GDM1 (cell line): ENCODE measurements at places on chromosomes 6 and 20.

DNA sequence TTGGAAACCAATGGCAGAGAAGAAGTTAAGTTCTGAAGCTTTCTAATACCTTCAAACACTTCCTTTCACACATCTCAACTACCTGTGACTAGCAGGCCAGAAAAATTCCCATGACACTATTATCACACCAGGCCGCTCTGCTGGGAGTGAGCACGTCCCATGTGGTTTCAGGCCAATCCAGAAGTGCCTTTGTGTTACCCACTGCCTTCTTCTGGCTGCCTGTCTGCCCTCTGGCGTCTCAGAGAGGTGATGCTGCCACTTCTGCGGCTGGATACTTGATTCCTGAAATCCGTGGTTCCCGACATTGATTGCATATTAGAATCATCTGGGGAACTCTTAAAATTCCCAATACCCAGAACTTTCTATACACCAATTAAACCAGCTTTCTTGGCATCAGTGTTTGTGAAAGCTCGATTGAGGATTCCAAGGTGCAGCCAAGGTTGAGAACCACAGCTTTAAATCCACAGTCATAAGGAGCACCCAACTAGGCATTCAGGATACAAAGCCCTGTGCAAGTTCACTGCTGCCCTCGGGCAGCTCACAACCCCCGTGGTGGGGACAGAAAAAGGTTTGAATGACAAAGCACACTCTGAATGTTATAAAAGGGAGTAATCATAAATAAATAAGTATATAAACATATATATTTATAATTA, 65.6 kb downstream of the STMND1 start:
- no peak for DNase-seq

- no peak for DNase-seq
Observed at GRCh38 chr6:12977806-12978205, 261.2 kb downstream of the PHACTR1 start.

GRCh38 chr6:32945108-32945760, 4.4 kb upstream of the HLA-DMB start:
- DNase-seq: no peak

DNA sequence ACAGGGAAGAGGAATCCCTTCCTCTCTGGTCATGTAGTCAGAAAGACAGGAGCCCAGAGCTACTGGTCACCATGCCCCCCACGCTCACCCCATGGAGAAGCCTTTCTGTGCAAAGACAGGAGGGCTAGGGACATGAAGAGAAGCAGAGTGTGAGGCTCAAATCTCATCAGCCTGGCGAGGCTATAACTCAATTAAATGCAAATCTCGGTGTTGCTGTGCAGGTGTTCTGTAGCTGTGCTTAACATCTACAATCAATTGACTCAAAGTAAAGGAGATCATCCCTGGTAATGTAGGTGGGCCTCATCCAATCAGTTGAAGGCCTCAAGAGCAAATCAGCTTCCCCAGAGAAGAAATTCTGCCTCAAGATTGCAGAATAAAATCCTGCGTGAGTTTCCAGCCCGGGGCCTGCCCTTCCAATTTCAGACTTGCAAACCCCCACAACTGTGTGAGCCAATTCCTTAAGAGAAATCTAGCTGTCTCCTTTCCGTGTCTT, 64.4 kb downstream of the CHMP4B start:
- DNase-seq: no peak

DNA sequence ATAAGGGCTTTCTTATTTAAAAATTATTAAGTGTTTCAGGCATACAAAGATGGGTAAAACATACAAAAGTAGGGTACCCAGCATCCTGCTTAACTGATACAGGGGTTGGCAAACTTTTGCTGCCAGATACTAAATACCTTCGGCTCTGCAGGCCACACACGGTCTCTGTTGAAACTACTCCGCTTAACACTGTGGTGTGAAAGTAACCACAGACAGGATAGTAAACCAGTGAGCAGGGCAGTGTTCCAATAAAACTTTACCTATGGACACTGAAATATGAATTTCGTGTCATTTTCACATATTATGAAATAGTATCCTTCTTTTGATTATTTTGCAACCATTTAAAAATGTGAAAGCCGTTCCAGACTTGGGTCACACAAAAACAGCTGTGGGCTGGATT, 92.4 kb downstream of the EYA2 start:
- no peak for DNase-seq

DNA sequence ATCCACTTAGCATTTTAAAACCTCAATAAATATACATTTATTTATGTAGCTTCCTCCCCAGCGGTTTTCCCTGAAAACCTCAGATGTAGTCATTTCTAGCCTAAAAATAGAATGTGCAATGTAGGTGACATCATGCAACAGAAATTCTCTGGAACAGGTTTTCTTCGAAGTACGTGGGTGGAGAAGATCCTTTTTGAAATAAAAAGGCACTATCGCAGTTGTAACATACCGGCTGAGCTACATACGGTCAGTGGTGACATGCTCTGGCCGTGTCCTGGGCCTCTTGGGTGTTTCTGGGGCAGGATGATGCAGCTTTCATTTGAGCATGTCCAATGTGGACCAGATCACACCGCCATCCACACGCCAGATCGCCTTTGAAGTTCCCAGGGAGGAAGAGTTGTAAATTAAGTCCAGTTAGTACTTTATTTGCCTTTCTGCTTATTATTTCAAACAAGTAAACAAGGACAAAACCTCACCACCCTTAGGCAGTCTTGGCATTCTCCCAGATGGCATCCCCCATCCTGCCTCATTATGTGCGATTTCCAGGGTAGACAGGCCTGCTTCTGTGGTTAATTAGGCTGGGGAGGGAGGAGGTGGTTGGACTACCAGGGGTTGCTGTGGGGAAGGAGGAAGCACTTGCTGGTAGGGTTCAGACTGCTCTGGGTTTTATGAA, 109.5 kb upstream of the CLDN20 start:
- DNase-seq: no peak

DNA sequence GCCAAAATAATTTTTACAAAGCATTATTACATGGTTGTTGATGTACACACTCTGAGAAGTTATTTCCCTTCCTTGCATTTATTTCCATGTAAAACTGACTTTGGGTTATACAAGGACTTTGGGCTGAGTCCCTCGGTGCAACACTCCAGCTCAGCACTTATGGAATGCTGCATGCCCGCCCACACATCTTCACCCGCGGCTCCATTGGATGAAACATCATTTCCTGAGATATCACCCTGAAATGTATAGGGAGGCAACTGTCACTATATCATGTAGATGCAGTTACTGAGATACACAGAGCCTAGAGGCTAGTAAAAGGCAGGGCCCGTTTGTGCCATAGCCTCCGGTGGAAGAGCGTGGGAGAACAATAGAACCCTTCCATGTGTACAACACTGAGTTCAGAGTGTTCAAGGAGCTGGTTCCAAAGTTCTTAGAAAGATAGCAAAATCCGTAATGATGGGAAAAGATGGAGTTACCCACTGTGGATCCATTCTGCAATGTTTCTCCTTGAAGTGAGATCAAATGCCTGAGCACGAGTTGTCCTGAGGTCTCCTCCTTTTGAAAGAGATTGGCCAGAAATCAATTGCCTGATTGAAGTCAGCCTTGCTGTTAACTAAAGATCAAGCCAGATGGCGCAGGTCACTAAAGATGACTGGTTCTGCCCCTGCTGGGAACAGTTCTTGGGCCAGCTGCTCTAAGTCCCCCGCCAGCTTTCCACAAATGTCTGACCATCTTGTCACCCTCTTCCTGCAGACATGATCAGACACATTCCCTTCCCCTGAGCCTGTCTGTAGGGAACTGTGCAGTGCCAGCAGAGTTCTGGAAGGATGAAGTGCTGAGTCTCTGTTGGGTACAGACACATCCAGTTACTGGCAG, 100.9 kb upstream of the IYD start:
- DNase-seq: no peak

DNA sequence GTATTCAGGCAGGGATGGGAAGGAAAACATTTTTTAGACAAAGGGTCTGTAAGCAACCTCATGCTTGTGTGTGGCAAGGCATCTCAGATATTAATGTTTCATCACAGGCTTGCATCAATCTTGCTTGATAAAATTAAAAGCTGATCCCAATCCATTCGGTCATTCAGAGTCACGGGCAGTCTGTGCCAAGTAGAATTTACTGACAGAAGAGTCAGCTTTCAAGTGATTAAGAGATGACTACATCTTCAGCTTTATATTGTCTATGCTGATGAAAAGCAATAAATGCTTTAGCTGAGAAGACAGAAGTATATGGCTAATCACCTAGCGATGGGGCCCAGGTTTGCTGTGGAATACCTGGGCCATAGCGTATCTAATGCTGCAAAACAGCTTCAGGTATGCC, 3.5 kb downstream of the PLEKHG1 start:
- no peak for DNase-seq

DNA sequence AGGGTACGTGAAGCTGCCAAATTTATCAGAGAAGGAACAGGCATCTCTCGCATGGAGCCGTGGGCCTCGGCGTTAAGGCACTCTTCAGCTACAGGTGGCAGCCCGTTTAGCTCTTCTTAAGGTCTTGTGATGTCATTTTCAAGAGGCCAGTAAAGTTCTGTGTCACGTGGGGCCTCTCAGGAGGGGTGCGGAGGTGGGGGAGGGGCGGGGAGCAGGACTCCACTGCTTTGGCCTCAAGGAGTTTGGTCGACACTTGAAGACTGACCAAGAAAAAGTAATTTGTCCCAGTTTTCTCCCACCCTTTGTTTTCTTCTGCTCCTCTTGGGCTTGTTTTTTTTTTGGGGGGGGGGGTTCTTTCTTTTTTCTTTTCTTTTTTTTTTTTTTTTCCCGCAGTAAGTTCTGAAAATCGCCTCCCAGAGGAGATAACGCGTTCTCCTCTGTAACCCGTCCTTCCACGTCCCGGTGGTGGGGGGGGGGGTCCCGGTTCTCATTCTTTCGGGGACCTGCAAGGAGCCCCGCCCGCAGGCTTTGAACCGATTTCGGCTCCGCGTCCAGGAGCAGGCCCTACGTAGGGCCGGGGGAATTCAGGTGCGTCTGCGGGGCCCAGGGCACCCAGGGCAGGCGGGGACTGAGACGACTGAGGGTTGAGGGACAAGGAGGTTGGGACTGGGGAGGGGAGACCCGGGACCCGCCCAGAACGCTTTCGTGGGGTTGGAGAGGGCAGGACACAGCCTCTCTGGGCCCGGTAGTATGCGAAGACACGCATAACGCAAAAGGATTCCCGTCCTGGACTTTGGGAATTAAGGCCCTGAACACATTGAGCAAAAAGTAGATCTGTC, 26.0 kb downstream of the GPX6 start:
- peak; percentile 15 for DNase-seq

- no peak for DNase-seq
Observed at GRCh38 chr6:117448732-117449485, 23.2 kb upstream of the ROS1 start.

GRCh38 chr6:139271056-139271455, 20.7 kb downstream of the TXLNB start:
- no peak for DNase-seq

DNA sequence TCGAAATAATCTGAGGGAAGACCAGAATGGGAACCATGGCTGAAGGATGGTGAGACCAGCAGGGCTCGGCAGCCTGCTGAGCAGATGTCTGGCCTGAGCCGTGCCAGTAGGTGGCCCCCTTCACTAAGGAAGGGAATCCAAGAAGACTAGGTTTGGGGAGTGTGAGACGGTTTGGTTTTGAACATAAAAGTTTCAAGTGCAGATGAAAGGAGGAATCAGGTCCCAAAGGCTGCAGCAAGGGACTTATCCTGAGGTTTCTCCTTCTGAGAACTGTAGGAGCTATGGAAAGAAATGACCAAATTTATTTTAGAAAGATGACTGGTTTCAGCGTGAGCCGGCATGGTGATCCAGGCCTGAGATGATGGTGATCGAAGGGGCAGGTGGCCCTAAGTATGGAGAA, 4.6 kb upstream of the OSER1 start:
- peak; percentile 47 for DNase-seq

GRCh38 chr6:165571068-165571682, 91.9 kb downstream of the PDE10A start:
- DNase-seq: no peak

GRCh38 chr6:14818422-14818884, 427.4 kb upstream of the JARID2 start:
- DNase-seq: no peak

DNA sequence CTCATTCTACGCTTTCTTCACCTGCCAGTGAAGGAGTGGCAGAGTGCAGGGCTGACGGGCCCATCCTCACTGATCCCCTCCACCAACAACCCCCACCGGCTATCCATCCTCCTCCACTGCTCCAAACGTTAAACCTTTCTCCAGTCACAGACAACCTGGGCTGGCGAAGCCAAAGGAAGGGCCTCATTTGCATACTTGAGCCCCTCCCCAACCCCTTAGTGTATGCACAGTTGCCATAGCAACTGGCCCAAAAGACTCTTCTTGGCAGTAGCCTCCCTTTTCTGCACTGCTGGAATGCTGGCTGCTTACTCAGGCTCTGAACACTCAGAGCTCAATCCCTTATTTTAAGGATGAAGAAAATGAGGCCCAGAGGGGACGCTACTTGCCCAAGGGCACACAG, 130.3 kb downstream of the GRM4 start:
- DNase-seq: no peak

DNA sequence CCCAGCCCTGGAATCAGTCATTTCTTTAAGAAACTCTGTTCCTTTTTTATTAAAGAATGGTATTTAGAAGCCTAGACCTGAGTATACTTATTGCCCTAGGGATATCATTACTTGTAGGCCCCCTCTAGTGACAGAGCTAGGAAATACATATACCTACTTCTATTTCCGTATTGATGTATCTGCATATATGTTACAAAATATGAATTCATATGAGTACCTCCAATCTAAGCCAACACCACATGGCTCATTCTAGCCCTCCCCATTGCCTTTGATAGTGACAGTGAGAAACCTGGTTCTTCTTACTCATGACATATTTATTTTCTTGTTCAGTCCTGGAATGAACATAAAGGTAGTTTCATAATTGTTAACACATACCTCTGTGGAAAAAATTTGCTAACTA, 137.2 kb downstream of the FARS2 start:
- peak; percentile 45 for DNase-seq

DNA sequence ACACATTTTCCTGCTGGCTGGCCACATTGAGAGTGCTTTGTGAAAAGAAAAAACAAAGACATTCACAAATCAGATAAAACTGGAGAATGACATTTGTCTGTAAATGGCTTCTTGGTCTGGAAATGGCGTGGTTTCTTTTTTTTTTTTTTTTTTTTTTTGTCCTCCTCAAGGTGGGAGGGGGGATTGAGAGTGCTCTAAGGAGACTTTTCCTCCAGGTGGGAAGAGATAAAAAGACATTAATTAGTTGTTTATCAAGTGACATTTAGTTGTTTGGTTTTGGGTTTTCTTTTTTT, 40.4 kb downstream of the GNAS start:
- DNase-seq: no peak

- no peak for DNase-seq
Observed at GRCh38 chr6:33903579-33903978, 99.8 kb upstream of the MLN start.
